ENCODE measurements at places on chromosomes 16 and 17.

DNA sequence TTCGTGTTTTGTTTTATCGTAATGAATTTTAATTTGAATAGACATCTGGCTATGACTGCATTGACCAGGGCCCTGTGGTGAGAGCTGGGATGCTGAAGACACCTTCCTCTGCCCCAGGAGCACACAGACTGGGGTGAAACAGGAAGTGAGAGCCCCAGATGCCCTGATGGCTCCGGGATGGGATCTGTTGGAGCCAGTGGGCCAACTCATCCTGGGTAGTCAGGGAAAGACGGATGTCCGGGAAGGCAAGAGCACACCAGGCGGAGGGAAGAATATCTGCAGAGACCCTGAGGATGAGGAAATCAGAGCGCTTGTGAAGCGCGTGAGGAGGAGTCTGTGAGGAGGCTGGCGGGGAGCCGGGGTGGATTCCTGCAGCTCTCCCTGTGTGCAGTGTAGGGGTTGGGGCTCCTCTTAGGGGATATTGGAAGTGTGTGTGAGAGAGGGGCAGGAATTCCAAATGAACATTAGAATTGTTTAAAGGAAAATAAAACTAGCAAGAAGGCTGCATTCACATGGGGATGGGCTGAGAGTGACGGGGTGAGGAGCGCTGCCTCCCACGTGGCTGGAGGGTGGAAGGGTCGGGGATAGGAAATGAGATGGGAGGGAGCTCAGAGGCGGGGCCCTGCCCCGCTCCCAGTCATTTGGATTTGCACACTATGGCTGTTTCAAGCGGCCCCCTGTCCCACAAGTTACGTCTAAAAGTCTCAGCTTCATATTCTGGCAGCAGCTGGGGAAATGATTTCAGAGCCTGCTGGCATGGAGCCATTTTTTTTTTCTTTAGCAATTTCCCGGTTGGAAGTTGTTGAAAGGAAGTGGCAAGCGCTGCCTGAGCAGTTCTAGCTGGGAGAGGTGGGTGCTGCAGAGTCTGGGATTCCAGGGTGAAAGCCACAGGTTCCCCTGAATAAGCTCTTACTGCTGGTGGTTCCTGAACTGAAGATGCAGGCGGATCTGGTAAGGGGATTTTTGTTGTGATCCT is 71.2 kb upstream of the LGALS9 start:
- no peak for DNase-seq

- no peak for DNase-seq
Measured at GRCh38 chr16:71590584-71590983, 13.7 kb upstream of the TAT start.

- no peak for DNase-seq
Measured at GRCh38 chr17:48561884-48562810, 16.0 kb downstream of the HOXB4 start.

GRCh38 chr17:56028837-56029236 is 124.4 kb upstream of the ANKFN1 start:
- no peak for DNase-seq

DNA sequence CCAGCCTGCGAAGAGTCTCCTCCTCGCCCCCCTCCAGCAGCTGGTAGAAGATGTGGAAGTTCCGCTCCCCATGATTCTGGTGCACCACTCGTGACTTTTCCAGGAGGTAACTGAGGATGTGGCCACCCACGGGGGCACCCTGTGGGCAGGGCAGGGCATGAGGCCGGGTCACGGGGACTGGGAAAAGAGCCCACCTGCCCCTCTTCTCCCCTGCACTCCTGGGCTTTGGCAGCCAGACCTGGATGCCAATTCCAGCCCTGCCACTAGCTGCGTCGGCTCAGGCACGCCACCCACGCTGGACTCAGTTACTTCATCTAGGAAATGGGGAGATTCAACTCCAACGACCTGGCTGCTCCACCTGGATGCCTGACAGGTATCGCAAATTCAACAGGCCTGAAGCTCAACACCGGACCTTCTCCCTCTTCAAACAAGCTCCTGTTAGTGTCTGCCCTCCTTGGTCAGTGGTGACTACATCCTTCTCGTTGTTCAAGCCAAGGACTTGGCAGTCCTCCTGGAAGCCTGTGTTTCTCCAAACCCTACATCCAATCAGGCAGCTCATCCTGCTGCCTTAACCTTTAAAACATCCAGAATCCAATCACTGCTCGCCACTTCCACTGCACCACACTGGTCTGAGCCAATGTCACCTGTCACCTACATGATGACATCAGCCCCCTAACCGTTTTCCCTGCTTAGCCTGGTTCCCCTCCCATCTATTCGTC is 11.6 kb downstream of the MYO1C start:
- no peak for DNase-seq

DNA sequence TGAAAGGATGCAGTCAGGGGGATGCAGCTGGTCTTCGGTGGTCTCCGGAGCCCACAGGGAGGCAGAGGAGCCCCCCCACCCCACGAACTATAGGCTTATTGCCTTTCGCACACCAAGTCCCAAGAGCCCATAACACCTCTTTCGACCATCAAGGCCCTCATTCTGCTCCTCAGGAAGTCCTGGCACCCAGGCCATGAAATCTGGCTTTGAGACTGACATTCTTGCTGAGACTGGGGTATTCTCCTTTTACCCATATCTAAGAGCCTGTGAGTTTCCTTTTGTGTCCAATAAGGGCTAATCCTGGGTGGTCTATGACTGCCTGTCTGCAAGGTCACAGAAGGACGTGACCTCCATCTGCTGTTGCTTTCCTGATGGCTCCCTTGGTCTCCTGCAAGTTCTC is 6.4 kb upstream of the ARL4D start:
- no peak for DNase-seq

DNA sequence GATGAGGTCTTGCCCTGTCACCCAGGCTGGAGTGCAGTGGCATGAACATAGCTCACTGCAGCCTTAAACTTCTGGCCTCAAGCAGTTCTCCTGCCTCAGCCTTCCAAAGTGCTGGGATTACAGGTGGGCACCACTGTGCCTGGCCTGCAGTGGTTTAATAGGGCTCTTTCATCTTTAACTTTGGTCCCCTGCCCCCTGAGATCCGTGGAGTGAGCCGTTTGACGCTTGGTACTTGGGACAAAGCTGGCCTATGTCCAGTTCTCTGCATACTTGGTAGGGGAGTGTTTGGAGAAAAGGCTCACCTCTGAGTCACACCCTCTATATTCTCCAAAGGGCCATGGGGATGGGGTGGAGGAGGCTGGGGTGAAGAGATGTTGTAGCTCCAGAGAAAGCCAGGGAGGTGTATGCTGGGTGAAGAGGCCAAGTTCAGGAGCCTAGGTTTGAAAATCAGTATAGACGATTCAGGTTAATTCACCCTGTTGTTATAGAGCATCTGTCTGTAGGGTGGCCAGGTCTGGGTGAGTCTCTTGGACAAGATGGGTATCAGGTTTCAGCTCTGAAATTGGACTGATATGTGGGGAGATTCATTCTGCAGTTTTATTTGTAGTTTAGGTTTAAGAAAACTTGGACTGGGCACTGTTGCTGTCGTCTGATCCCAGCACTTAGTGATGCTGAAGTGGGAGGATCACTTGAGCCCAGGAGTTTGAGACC is 17.6 kb downstream of the ABCC1 start:
- DNase-seq, result no peak

DNA sequence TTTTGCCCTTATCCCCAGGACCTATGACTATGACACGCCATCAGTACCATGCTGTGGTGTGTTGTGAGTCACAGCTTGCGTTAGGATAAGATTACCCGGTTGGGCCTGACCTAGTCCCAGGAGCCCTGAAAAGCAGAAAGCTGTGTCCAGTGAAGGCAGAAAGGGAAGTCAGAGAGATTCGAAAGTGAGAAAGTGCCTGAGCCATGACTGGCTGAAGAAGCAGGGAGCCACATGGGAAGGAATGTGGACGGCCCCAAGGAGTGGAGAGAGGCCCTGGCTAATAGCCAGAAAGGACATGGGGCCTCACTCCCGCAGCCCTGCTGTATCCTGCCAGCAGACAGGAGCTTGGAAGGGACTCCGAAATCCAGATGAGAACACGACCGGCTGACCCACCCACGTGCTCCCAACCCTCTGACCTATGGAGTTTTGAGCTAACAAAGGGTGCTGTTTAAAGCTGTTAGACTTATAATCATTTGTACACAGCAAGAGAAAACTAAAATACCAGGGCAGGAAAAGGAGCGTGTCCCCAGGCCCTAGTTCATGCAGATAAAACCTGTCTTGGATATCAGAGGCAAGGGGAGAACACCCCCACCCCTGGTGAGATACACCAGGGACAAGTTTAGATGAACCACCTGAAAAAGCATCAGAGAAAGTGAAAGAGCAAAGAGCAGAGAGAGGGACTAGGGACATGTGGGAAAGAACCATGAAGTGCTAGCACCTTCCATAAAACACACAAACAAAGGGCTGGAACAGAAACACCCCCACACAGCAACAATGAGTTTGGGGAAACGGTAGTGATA is 115.3 kb downstream of the SLC39A11 start:
- DNase-seq, result no peak

DNA sequence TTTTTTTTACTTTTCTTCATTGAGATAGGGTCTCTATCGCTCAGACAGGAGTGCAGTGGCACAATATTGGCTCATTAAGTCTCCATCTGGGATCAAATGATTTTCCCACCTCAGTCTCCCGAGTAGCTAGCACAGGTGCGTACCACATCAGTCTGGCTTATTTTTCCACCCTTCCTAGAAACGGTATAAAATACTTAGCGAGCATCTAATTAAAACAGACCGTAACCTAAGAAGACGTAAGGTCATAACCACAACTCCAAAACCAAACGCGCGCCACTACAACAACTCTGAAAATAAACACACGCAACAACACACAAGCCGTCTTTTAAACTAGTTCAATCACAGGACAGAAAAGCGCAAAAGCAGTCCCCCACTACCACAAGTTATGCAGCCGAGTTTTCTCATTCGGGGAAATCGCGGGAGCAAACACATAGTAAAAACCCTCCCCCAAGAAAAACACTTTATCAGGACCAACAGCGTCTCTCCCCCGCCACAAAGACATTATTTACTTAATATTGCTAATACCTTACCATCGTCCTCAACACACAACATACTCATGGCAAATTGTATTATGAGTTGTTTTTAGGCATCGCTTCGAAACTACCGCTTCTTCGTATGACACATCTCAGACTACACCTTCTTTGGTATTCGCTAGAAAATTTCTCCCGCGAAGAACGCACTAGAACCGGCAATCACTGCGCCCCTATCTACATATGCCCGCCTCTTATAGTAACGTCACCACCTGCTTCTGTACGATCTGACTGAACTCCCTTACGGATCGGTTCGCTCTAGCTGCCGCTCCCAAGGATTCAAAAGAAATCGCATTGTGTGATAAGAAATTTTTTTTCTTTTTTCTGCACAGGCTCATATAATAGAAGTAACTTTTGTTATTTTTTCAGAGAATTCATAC is 32.8 kb downstream of the TEX14 start:
- peak; percentile 61 for DNase-seq

DNA sequence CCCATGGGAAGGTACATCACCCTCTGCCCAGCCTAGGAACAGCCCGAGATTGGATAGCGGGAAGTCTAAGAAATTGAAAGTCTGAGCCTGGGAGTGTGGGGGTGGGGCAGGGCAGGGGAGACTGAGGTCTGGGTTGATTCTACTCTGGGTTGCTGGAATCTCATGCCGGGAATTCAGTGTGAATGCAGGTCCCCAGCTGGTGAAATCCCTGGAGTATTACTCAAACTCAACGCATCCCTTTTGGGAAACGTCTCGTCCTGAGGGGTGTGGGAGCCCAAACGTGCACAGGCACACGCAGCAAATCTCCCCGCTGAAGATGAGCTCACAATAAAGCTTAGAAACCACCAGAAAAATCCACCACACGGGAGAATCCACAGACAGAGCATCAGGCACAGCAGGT is 55.4 kb downstream of the SOCS1 start:
- no peak for DNase-seq

- DNase-seq, result no peak
Measured at GRCh38 chr17:30278032-30278431, 13.7 kb downstream of the BLMH start.

DNA sequence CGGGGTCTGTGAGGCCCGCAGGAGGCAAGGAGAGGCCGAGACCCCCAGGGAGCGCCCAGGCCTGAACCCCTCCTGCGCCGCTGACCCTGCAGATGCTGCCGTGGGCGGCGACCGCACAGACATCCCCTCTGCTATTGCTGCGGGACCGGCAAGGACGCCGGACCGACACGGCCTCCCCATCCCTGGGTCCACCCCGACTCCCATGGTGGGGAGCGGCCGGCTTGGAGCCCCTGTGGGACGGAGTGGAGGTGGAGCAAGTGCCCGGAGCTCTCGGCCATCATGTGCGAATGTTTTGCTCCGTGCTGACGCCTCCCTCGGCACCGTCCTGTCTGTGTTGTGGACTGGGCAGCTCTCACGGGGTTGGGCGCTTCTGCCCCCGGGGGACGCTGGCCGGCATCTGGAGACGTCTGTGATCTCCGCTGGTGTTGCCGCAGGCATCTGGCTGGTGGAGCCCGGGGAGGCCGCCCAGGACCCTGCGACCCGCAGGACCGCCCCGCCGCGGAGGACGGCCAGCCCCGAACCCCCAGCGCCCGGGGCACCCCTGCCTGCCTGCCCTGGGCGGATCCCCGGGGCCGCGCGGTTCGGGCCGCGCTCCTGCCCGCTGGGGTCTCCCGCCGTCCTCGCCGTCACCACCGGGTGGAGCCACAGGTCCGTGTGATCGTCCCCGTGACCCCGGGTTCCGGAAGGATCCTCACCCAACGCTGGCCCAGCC is 12.8 kb upstream of the GNG13 start:
- DNase-seq, result peak; percentile 56

- no peak for DNase-seq
Measured at GRCh38 chr17:67157732-67158639, 87.0 kb downstream of the HELZ start.

DNA sequence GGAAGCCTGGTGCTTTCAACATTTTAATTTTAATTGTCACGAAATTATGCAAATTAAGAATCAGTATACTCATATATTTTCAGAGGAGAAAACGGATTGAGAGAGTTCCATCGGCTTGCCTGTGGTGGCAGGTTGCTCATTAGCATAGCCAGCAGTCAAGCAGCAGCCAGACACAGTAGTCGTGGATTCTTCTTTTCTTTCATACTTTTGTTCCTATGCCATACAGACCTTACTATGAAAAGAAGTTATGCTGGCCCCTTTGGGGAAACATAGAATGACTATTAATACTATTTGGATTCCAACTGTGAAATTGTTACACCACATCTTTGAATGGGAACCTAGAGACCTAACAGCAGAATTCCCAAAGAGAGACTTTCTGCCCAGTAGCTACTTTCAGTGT is 617.7 kb upstream of the CA10 start:
- DNase-seq, result no peak

- no peak for DNase-seq
Measured at GRCh38 chr17:59311051-59311468, 20.4 kb upstream of the YPEL2 start.

GRCh38 chr16:53865494-53865863 is 161.5 kb downstream of the FTO start:
- DNase-seq, result no peak

DNA sequence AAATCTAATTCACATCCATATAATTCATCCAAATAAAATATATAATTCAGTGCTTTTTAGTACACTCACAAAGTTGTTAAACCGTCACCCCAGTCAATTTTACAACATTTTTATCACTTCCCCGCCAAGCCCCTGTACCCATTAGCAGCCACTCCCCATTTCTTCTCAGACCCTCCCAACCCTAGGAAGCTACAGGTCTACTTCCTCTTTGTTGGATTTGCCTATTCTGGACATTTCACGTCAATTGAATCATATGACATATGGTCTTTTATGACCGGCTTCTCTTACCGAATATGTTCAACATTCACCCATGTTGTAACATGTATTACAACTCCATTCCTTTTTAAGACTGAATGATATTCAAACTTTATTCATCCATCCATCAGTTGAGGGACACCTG is 19.9 kb upstream of the MLKL start:
- no peak for DNase-seq

All from stimulated activated CD4-positive, alpha-beta T cell treated with anti-CD3 and anti-CD28 coated beads, Interleukin-12 subunit alpha, Interleukin-12 subunit beta, amount 100 ng/mL, for 24 hours (primary cell).